Sciatic nerve (tissue), 2 donors: ENCODE measurements at places on chromosomes 6 and 20.
A peak's percentile ranks its signal among the peaks of the same experiment; 100 is the strongest.

- no peak for DNase-seq
Observed at GRCh38 chr20:54585217-54585616, 109.8 kb downstream of the DOK5 start.

- no peak for DNase-seq
Observed at GRCh38 chr20:32780749-32781655, 18.8 kb downstream of the DNMT3B start.

- DNase-seq: no peak
Observed at GRCh38 chr6:75144386-75144785, 61.5 kb downstream of the COL12A1 start.

DNA sequence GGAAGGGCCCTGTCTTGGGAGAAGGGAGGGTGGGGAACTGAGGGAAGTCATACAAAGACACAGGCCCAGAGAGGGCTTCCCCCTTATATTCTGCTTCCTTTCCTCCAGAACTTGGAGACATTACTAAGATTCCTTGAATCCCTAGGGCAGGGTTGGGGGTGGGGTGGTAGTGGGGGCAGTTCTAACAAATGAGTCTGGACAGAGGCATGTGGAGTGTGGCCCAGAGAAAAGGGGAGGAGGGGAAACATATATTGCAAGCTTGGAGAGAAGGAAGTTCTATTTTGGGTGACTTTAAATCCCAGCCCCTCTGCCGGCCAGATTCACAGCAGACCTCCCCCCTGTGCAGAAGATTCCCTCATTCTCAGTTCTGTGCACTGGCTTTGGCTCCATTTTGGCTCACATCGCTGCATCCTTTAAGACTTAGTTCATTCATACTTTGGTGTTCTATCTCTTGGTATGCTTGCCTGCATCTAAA is 43.7 kb downstream of the DAAM2 start:
- DNase-seq: no peak

DNA sequence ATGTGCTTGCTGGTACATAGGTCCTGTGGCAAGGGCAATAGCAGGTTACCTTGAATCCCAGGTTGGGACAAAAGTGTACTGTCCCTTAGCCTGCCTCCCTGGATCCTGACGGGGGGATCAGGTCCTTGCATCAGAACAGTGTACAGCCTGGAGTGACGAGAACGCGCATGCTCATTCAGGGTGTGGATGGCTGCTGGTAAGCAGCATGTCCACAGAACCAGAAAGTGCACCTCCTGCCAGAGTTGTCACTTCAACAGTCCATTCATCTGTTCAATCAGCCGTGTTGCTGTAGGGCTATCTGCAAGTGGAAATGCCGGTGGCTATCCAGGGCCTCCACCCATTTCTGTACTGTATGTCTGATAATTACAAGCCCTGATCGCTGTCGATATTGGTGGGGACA is 236.3 kb upstream of the SOX4 start:
- DNase-seq: no peak

GRCh38 chr6:109579361-109579760 is 96.3 kb upstream of the ZBTB24 start:
- no peak for DNase-seq

- no peak for DNase-seq
Observed at GRCh38 chr20:3900187-3900604, 11.0 kb downstream of the PANK2 start.

GRCh38 chr20:6120491-6120988 is 2.3 kb downstream of the FERMT1 start:
- no peak for DNase-seq

- DNase-seq: no peak
Observed at GRCh38 chr20:34820805-34821578, 4.5 kb downstream of the NCOA6 start.

DNA sequence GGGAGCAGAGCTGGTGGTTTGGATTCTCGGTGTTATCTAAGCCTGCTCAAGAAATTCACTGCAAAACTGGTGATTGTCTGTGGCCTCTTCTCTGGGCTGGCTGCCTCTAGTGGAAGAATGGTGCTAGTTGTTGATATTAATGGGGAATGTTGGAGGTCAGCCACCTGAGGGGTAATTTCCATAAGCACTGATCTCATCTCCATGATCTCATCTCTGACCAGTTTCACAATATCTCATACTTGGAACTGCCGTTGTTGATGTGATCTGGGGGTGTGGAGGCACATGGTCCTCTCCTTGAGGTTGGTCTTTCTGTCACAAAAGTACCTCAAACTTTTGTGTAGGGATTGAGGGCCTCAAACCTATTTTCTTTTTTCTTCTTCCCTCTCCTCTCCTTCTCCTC is 102.6 kb downstream of the CD109 start:
- no peak for DNase-seq

GRCh38 chr20:34022151-34022838 is 28.6 kb downstream of the RALY start:
- no peak for DNase-seq

DNA sequence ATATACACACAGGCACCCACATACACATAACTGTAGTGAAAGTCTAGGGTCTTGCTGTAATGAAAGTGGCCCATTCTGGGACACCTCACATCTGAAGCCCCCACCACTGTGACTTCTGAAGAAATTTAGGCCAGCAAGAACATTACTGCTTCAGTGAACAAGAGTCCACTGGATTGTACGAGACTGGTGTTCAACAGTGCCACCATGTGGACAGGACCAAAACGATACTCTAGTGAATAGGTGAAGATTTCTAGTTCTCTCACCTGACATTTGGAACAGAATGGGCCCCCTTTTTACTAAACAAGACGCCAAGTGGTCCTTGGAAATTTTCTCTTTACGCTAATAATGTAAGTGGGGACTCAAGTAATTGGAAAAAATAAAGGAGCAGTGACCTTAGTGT is 156.9 kb downstream of the MAFB start:
- no peak for DNase-seq

- DNase-seq: no peak
Observed at GRCh38 chr6:150894935-150895552, 29.5 kb downstream of the MTHFD1L start.

GRCh38 chr6:5141046-5141445 is 55.9 kb downstream of the PPP1R3G start:
- no peak for DNase-seq

DNA sequence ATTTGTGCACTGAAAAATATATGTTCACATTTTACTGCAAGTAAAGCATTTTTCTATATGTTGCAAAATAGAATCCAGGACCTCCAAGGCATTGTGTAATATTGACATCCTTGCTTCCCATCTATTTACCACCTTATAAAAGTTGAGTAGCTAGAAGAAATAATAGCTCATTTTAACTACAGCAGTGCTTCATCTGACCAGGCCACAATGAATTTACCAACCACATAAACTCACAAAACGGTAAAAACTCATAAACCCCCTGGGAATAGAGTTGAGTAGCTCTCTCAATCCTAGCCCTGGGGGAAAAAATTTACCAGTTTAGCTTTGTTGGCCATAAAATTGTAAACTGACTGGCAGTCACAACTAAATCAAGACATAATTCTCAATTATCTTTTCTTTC is 3.9 kb downstream of the ATXN1 start:
- no peak for DNase-seq

GRCh38 chr20:31979713-31980426 is 11.9 kb downstream of the XKR7 start:
- no peak for DNase-seq

DNA sequence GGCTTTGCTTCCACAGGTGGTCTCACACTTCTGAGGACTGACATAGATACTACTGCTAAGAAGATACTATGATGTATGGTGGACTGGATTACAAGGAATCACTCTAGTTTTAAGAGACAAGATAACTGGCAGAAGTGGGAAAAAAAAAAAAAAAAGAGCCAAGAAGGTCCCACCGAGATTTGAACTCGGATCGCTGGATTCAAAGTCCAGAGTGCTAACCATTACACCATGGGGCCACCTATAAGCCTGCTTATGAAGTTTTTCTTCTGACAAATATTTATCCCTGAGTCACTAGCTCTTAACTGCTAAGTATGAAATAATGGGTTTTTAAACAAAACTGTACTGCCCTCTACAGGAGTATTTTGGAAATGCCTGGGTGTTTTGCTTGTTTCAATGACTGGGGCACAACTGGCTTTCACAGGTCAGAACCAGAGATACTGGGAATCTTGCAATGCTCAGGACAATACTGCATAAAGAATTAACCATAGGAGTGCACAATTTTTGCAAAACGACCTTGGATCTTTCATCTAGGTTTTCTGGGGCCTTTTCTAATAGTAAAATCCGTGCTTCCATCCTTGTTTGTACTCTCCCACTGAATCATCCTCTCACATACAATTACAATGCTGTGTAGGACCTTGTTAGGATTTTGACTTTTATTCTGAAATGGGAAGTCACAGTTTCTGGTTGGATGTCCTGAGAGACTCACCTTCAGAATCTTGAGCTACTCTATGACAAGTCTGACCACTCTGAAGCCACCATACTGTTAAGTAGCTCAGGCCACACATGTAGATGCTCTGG is 116.3 kb downstream of the OR2B2 start:
- no peak for DNase-seq

GRCh38 chr20:62141397-62142251 is 1.6 kb downstream of the PSMA7 start:
- DNase-seq: no peak

GRCh38 chr6:158649289-158650143 is at the start of gene SYTL3:
Gene SYTL3 (plus strand): TSS chr6:158650054. CDS start chr6:158663269, 13,215 bp downstream.
- peak; percentile 68 for DNase-seq

GRCh38 chr6:54886932-54887584 is 40.5 kb downstream of the FAM83B start:
- no peak for DNase-seq

- no peak for DNase-seq
Observed at GRCh38 chr6:163708466-163708865, 293.9 kb downstream of the QKI start.

GRCh38 chr6:35897036-35897435 is 23.9 kb downstream of the SRPK1 start:
- no peak for DNase-seq

GRCh38 chr6:160457823-160458222 is 109.6 kb downstream of the SLC22A3 start:
- DNase-seq: no peak

DNA sequence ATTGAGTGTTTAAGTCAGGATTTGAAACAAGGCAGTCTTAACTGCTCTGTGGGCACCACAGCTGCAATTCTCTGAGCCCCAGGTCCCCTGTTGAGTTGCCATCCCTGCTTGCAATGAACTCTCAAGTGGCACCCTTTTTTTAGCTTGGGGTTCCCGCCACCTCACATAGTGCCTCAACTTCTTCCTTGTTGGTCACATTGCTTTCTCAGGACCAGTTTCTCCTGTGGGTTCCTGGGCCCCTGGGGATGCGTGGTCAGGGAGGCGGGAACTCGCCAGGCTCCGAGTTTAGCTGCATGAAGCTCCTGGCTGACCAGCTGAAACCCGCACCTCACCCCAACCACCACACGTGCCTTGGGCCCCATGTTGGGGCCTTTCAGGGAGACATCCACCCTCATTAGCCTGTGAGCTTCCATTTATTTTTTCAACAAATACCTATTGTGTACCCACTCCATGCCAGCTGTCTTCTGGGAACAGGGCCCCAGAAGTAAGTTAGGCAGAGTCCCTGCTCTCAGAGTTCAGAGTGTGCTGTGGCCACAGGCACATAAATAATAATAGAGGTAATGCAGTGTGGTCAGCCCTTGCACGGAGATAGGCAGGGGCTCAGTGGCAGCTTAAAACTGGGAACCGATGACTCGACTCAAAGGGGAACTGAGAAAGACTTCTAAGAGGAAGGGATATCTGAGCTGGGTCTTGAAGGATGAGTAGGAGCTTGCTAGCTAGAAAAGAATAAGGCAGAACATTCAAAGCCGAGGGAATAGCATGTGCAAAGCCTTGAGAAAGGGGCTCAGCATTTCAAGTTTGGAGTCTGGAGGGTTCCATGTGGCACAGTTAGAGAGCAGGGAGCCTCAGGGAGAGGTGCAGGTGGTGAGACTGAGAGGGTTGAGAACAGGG is 33.9 kb upstream of the FAM83D start:
- DNase-seq: no peak

- no peak for DNase-seq
Observed at GRCh38 chr6:146770965-146771735, 172.4 kb downstream of the ADGB start.

DNA sequence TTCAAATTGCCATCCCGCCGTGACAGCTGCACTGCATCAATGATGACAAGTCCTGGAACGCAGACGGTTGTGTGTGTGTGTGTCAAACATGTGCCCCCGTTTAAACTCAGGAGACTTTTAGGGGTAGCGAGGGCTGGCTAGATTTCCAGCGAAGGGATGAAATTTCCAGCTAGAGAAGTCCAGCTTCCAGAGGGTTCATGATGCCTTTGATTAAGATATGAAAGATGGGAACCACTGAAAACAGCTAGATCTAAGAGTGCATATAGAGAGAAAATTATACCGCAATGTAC is 644 bp downstream of the KIZ start:
- DNase-seq: no peak

- DNase-seq: peak; percentile 49
Observed at GRCh38 chr6:170110201-170111140, 180.4 kb downstream of the DLL1 start.

DNA sequence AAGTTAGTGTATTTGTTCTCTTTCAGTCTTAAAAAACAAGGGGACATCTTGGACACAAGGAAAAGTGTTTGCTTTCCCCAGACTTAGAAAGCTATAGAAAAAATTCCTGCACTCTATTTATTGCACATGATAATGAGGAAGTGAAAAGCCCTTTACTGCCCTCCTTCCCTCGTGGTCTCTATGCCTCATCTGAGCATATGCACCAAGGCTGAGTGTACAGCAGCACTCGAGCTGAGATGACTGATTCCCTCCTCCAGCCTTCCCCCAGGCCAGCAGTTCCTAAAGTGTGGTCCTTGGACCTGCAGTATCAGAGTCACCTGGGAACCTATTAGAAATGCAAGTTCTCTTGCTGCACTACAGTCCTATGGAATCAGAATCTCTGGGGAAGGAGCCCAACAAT is 14.3 kb upstream of the LAMP5 start:
- no peak for DNase-seq

DNA sequence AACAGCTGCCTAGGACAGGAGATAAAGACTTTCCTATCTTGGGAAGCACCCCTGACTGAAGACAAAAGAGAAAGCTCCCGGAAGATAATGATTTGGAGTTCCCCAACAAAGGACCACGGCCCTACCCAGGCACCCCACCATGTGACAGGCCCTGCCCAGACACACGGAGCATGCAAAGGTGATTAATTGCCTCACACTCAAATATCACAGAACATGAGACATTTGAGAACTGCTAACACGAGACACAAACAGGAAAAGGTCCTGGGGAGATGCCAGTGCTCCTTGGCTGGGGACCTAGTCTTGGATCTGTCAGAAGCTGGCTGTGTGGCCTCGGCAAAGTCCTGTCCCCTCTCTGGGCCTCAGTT is 82.5 kb upstream of the PTPN1 start:
- DNase-seq: no peak

GRCh38 chr6:165835410-165835851 is 172.4 kb upstream of the PDE10A start:
- no peak for DNase-seq

DNA sequence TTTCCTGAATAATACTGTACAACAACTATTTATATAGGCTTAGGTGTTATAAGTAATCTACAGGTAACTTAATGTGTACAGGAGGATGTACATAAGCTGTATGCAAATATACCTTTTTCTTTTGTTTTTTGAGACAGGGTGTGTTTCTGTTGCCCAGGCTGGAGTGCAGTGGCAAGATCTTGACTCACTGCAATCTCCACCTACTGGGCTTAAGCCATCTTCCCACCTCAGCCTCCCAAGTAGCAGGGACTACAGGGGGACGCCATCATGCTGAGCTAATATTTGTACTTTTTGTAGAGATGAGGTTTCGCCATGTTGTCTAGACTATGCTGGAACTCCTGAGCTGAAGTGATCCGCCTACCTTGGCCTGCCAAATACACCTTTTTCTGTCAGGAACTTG is 191.7 kb upstream of the ZNF217 start:
- no peak for DNase-seq
